ENCODE measurements at places on chromosomes 6 and 20.

- H3K36me3 ChIP-seq: no peaks in the 10 kb centered on the region
- H3K4me1 ChIP-seq: no peaks in the 10 kb centered on the region
- no peak for DNase-seq
- H3K4me3 ChIP-seq: no peak overlapping the region
- no peaks in the 10 kb centered on the region for H3K27me3 ChIP-seq
These were observed 72.7 kb downstream of the NFATC2 start for GRCh38 chr20:51469578-51470498.

DNA sequence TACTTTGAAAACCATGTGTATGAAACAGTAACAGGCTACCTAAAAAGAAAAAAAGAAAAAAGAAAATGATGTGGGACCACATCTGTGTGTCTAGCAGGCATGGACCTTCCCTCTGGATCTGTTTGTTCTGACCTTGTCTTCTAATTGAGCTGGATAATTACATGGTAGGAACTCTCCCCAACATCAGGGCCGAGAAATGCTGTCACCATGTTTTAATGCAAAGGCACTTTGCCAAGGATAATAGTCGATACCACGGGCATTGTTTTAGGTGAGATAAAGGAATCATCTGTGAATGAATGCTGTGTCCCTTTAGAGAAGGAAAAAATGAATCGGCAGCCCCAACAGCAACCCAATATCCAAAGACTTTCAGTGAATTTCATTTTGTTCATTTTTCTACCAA, 149.1 kb downstream of the ZDHHC14 start:
- H3K36me3 ChIP-seq: no peaks in the 10 kb centered on the region
- no peak for DNase-seq
- no peak overlapping the region for H3K4me3 ChIP-seq
- H3K27me3 ChIP-seq: no peaks in the 10 kb centered on the region
- H3K27ac ChIP-seq: no peak overlapping the region

DNA sequence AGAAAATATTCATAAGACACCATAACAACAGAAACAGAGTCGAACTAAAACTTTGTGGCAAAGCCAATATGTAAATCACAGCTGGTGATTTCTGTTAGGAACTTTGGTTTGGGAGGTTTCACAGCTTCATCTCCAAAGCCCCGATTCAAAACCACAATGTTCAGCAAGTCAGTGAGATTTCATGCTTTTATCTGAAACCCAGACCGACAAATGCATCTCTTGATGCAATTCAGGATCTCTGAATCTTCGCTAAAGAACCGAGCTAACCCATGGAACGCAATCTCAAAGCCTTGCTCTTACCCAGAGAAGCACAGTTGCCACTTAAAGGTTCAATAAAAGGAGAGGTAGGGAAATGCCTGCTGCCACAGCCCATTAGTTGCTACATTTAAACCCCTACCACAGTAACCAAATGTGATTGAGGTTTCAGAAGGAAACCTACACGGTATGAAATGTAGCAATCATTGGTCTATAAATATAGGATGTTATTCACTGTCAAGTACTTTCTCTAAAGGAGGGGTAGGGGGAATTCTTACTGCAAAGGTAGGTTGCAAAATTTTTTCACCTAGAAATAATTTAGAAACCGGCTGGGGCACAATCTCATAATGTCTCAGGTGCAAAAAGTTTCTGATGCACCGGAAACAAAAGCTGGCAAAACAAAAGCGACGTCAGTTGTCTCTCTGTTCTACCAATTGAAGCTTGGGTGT, 381.0 kb upstream of the ARID1B start:
- H3K27ac ChIP-seq: no peak overlapping the region
- no peaks in the 10 kb centered on the region for H3K4me1 ChIP-seq
- no peak for DNase-seq
- H3K4me3 ChIP-seq: no peak overlapping the region
- H3K27me3 ChIP-seq: peaks cover 11% of the 10 kb centered on the region

DNA sequence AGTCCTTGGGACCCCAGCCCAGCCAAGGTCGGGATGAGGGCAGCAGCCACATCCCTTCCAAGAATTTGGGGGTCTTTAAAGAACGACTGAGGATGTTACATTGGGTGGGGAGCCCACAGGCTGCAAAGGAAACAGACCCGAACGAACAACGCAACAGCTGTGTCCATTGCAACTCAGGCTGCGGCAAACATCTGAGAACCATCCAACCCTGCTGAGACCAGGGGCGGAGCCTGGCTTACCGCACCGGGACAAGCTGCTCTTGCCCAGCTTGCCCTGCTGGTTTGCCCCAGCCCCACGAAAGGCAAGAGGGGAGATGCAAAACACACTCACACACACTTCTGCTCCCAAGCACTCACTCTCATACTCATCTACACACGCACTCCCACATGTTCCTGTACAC, 21.5 kb upstream of the TAF4 start:
- no peaks in the 10 kb centered on the region for H3K36me3 ChIP-seq
- DNase-seq: no peak
- H3K4me3 ChIP-seq: no peak overlapping the region
- peaks cover 3% of the 10 kb centered on the region for H3K27me3 ChIP-seq

DNA sequence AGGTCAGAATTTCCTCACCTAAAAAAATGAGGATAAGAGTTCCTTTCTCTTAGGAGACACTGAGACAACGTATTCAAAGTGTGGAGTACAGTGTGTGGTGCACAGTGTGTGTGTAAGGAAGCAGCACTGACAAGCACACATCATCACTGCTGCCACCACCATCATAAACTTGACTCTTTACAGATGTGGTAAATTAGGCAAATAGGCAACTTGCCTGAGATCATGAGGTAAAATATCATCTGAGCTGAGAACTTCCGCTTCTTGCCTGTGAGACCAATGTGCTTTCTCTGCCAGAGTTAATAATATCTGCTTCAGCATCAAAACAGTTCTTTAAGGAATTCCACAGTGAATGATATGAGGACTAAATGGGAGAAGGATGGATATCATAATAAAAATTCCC, 52.7 kb downstream of the LYRM4 start:
- peak overlapping the region; percentile 2 for H3K27ac ChIP-seq
- H3K27me3 ChIP-seq: no peaks in the 10 kb centered on the region
- H3K36me3 ChIP-seq: no peaks in the 10 kb centered on the region
- no peak for DNase-seq

DNA sequence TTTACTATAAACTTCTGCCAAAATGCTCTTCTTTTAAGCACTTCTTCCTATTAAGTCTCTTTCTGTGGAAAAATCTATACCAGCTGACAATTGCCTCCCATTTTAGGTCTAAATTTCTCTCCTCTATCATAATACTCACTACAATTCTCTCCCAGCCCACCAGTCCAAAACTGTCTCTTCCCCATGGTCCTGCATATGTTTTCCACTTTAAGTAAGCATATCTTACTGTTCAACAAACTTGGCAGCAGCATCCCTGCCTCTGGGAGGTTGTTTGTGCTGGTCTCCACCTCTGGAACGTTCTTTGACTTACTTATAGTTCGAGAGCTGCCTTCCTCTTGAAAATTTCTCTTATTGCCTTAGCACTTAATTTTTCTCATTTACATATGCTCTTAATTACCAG, 180.5 kb downstream of the COL12A1 start:
- no peak overlapping the region for H3K27ac ChIP-seq
- no peaks in the 10 kb centered on the region for H3K36me3 ChIP-seq
- H3K27me3 ChIP-seq: no peaks in the 10 kb centered on the region
- H3K4me1 ChIP-seq: no peaks in the 10 kb centered on the region

- H3K27me3 ChIP-seq: peaks cover 65% of the 10 kb centered on the region
- no peaks in the 10 kb centered on the region for H3K36me3 ChIP-seq
- no peak for DNase-seq
- H3K4me3 ChIP-seq: no peak overlapping the region
These were observed 41.1 kb upstream of the OSTM1 start for GRCh38 chr6:108115598-108116058.

- H3K27ac ChIP-seq: no peak overlapping the region
- no peaks in the 10 kb centered on the region for H3K36me3 ChIP-seq
- no peak for DNase-seq
- H3K4me3 ChIP-seq: no peak overlapping the region
- no peaks in the 10 kb centered on the region for H3K27me3 ChIP-seq
These were observed 19.0 kb upstream of the BLOC1S5 start for GRCh38 chr6:8082954-8083858.

- no peaks in the 10 kb centered on the region for H3K4me1 ChIP-seq
- no peaks in the 10 kb centered on the region for H3K27me3 ChIP-seq
- H3K4me3 ChIP-seq: no peak overlapping the region
- no peaks in the 10 kb centered on the region for H3K36me3 ChIP-seq
These were observed 33.1 kb upstream of the UBR2 start for GRCh38 chr6:42530751-42531150.

DNA sequence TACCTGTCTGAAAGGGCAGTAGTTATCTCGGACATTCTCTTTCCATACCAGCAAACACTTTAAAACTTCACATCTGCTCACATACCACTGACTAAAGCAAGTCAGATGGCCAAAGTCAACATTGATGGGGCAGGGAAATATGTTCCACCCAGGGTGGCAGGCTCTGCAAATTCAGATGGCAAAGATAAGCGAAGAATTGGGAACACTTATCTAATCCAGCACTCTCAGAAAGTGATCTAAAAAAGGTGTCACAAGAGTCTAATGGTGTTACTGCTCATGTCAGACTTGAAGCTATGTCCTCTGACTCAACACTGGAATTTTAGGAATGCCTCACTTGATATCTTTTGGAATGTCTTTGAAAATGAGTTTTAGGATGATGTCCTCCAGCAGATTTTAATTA, 1086.2 kb downstream of the KIF16B start:
- no peak overlapping the region for H3K27ac ChIP-seq
- H3K36me3 ChIP-seq: no peaks in the 10 kb centered on the region
- no peaks in the 10 kb centered on the region for H3K4me1 ChIP-seq
- H3K27me3 ChIP-seq: no peaks in the 10 kb centered on the region

DNA sequence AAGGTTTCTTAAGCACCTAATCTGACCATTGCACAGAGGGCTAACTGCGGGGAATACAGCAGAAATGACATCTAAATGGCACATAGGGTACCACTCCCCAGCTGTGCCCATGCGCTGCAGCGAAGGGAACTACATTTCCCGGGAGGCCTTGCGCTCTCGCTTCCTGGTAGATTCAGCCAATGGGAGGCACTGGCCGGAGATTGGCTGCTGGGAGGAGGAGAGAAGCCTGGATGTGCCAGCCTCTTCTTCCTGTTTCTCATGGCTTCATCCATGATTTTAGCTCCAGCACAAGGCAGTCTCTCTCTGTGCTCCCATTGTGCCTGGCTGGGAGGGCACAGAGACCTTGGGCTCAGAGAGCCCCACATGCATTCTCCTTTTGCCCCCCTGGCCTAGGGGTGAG, 101.7 kb upstream of the FOXA2 start:
- H3K4me1 ChIP-seq: peaks cover 19% of the 10 kb centered on the region
- peaks cover 4% of the 10 kb centered on the region for H3K27me3 ChIP-seq
- H3K27ac ChIP-seq: no peak overlapping the region
- DNase-seq: peak; percentile 52

DNA sequence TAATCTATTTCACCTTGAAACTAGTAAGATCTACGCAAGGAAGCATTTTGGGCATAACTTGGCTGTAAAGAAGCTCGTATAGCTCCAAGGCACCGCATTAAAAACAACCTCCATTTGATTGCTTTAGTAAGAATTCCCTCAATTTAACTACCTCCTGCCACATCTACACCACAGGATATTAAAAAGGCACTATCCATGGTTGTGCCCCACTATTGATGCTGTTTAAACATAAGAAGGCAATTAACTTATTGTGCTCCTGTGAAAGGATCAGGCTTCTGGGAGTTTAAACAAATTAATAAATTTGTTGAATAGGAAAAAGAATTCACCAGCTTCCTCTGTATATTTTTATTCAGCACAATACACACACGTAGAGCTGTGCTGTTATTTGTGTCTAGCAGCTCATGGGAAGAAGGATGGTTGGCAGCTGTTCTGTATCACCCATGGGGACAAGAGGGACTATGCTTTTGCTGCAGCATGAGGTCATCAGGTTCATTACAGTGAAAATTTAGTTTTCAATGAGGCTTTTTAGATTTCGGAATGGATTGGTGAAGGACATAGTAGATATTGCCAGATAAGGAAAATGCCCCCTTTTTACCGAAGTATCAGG, 513.3 kb downstream of the HAO1 start:
- H3K36me3 ChIP-seq: no peaks in the 10 kb centered on the region
- no peak overlapping the region for H3K27ac ChIP-seq
- no peaks in the 10 kb centered on the region for H3K27me3 ChIP-seq
- no peak overlapping the region for H3K4me3 ChIP-seq

DNA sequence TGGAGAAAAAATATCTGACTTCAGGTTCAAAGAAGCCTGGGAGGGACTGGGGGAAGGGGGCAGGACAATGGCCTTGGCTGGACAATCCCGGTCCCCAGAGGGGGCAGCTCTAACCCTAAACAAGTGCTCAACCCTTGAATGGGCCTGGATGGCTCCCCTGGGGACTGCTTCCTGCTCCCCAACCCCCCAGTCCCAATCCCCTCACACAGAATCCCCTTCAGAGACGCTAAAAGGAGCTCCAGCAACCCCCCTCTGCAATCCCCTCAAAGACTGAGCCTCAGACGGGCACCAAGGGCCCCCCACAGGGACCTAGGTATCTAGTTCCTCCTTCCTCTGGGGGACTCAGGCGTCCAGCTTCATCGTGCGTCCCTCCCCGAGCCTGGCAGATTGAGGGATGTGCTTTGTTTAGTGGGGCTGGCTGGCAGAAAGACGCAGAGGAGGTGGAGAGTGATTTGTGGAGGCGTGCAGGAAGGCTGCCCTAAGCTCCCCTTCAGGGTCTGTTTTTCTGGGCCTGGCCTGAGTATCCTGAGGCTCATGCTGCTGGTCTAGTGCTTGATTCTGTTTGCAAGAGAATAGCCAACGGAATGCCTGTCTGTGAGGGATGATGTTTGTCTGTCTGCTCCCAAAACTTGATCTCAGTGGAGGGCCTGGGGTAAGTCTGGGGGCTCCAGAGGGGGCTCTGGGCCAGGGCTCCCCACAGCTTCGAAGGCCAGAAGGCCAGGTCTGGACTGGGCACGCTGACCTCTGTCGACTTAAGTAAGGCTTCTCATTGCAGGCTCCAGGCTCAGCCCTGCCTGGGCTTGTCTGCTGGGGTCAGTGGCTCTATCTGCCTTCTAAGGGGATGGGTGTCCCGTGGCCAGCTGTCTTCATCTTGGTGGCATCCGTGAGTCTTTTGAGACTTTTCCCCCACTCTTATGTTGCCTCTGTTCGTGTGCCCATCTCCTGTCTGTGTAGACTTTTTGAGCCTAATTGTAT, 1.7 kb upstream of the POU5F1 start:
- peaks cover 12% of the 10 kb centered on the region for H3K4me1 ChIP-seq
- no peak overlapping the region for H3K4me3 ChIP-seq
